NCI-H2081 (cell line): ENCODE measurements at places on chromosomes 2 and 18.

DNA sequence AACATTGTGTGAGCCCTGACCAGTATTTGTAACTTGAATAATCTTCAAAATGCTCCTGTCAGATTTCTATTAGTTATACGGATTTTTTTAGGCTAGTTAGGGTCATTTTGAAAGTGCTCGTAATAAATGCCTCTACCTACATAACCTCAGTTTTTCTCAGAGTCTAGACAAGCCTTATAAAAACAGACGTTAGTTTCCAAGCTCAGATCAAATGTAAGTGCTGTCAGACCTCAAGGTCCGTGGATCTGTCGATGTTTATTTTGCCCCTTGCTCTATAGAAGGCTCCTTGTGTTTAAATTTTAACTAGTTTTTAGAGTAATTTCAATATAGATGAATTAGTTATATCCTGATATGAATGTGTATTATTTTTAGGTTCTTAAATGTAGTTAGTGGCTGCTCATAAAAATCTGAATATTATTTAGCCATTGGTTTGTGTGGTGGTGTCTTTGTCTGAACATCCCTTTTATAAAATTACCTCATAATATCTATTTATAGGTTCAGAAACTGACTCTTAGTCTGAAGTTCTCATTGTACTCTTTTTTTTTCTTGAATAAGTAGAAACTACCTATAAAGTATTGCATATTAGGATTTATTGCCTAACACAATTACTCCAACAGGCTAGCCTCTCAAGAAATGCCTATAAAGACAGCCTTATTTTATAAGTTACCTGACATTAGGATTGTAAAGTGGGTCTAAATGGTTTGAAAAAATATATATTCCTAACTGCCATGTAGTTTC is 71.1 kb downstream of the MTA3 start:
- DNase-seq, result peak; percentile 13

GRCh38 chr18:10121786-10122515 is 208.1 kb downstream of the VAPA start:
- DNase-seq, result peak; percentile 71

- peak; percentile 36 for DNase-seq
These were observed 1.0 kb upstream of the PPP1CB start for GRCh38 chr2:28750316-28751251.

DNA sequence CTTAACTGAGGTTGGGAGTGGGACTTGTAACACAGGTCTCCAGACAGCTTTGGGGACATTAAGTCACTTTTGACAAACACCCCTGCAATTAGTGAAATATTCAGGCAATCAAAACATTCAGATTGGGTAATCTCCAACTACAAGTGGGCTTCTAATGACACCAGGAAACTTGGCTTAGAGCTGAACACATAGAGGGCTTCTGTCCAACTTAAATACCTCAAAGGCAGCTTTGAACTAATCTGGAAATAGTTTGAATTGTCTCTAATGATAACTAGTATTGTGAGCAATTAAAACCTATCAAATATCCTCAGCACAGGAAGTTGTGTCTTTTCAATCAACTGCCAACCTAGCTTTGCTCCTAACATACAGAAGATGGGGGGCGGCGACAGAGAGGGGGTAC is 5.1 kb upstream of the ASPRV1 start:
- no peak for DNase-seq

DNA sequence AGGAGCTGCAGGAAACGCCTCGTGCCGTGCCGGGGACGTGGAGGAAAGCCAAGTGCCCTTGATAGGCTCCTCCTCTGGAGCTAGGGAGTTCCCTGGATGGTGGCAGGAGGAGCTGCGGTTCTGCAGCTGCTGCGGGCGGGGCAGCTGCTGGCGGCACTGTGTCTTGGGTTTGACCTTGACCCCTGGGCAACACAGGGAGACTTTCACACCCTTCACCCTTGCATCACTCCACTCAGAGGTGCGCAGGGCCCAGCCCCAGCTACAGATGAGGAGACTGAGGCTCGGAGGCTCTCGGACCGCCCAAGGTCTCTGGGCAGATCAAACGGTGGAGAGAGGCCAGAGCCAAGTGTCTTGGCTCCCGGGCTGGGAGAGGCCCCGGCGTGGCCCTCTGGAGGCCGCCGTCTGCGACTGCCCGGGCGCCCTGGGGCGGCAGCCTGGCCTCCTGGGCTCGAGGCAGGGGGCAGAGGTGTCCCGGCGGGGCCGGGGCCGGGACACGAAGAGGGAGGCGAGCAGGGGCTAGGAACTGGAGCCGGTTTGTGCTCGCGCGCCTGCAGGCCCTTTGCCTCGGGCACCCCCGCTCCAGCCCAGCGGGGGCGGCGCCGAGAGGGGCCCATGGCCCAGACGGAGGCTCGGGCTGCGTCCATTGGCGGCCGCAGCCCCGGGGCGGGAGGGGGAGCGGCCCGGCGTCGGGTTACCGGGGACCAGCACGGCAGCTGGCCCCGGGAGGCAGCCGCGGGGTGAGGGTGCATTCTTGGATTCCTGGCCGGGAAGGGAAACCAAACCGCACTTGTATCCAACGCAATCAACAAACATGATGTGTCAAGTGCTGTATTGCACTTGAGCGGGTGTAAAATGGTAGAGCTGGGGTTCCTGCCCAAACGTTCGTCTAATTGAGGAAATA is 129.6 kb upstream of the SLC1A4 start:
- DNase-seq, result peak; percentile 87

GRCh38 chr18:67608615-67609273 is 92.2 kb upstream of the DSEL start:
- DNase-seq, result no peak

GRCh38 chr2:119241205-119241532 is 17.5 kb downstream of the STEAP3 start:
- no peak for DNase-seq

- DNase-seq, result no peak
These were observed 216.7 kb downstream of the GLI2 start for GRCh38 chr2:120952318-120952717.

GRCh38 chr2:52732849-52733395 is 1034.7 kb upstream of the CHAC2 start:
- DNase-seq, result no peak

DNA sequence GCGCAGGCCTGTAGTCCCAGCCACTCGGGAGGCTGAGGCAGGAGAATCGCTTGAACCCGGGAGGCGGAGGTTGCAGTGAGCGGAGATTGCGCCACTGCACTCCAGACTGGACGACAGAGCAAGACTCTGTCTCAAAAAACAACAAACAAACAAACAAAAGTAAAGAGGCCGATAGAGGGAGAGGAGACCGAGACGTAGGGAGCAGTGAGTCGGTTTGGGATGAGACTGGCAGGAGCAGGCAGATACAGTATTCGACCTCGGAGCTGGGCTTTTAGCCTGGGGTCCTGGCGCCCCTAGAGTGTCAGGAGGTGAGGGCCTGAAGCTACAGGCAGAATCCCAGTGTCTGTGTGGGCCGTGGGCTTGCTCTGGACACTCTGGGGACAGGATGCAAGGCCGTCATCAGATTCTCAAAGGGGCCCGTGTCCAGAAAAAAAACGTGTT is 51.2 kb downstream of the SLC4A1AP start:
- DNase-seq, result no peak

GRCh38 chr2:84989927-84990326 is 19.0 kb downstream of the KCMF1 start:
- DNase-seq, result no peak

GRCh38 chr18:3889121-3889520 is 439.1 kb downstream of the TGIF1 start:
- no peak for DNase-seq

DNA sequence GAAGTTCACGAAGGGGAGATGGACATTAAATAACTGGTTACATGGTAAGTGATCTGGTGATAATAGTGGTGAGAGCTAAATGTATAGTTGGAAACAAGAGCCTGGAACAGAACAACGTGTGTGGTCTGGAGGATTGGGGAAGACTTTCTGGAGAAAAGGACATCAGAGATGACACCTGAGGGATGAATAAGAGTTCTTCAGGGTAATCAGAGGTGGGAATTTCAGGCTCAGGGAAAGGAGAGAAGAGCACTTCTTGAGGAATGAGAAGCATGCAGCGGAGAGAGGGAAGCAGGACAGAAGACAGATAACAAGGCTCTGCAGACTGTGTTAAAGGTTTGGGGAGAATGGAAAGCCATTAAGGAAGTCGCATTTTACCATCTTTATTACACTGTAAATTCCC is 450.7 kb downstream of the TNS1 start:
- DNase-seq, result no peak

DNA sequence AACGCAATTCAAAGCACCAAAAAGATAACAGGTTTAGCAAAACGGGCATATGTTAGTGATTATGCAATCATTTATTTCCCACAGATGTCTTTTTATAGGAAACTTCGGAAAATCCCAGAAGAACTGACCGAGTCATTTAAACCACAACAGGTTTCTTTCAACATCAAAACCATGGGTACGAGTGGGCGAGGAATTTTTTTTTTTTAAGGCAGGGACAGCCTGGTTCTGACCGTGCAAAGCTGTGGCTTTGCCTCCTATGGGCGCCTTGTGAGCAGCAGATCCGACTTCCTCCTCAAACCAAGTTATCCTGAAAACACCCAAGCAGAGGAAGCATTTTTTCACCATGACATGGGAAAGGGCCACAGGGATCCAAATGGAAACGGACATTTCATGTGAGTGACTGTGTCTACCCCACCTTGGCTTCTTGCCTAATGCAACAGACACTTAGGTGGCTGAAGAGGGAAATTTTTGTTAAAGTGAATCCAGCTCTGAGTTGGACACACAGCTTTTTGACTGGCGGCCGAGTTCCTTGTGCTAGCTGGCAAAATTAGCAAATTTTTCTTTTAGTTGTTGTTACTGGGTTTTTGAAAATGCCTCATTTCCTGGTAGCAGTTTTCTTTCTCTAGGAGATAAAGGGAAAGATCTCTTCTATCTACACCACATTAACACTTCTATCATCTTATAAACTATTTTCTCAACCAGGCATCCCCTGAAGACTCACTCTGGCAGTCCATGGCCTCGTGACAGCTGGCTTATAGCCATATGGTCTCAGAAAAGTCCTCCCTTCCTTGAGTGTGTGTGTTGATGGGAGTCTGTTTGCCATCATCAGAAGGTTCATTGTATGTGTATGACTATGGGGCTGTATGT is 487.4 kb upstream of the ZEB2 start:
- DNase-seq, result no peak

DNA sequence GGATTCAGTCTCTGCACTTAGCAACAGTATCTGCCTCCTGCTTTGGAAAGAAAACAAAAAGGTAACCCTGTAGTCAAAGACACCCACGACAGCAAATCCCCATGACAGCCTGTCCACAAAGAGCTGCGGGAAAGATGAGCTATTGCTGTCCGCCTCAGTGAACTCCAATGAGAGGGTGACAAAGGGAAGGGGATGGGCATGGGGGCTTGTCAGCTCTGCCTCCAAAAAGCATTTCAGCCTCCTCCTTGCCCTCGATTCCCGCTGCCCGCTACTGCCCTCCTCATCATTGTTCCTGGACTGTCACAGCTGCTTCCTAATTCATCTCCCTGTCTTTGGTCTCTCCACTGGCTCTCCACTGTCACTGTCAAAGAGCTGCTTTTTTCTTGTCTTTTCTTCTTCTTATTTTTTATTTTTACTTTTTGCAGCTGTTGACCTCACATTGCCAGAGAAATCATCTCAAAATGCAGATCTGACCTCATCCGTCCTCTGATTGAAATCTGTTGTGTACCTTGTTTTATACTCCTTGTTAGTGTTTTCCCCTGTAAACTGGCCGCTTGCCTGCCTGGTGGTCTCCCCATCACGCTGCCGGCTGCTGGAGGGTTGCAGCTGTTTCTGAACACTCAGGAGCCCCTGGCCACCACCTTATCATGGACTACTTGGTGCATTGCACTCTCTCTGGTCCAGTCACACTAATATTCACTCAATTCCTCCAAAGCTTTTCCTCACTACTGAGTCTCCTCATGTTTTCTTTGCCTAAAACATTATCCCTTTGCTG is 7.9 kb upstream of the E2F6 start:
- DNase-seq, result no peak

DNA sequence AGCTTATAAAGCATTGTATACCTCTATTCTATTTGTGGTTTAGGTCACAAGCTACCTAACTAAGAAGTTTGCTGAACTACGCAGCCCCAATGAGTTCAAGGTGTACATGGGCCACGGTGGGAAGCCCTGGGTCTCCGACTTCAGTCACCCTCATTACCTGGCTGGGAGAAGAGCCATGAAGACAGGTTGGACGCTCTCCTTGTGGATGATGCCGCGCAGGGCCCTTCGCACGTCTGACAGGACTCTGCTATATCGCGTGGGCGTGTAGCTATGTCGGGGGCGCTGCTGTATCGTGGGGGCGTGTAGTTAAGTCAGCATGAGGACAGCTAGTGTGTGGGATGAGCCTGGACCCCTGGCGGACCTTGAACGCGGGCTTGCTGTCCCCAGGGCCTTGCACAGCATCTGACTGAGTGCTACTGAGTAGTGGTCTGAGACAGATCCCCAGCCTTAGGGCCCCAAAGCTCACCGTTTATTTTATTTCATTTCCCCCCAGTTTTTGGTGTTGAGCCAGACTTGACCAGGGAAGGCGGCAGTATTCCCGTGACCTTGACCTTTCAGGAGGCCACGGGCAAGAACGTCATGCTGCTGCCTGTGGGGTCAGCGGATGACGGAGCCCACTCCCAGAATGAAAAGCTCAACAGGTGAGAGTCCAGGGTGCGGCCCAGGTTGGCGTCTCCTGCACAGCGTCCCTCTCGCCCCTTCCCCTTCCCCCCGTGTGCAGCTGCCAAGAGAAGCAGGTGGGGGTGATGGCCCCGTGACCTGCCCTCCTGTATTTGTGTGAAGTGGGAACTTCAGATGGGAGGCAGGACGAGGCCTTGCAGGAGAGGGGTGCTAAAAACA is 15.6 kb upstream of the CNDP1 start:
- no peak for DNase-seq

DNA sequence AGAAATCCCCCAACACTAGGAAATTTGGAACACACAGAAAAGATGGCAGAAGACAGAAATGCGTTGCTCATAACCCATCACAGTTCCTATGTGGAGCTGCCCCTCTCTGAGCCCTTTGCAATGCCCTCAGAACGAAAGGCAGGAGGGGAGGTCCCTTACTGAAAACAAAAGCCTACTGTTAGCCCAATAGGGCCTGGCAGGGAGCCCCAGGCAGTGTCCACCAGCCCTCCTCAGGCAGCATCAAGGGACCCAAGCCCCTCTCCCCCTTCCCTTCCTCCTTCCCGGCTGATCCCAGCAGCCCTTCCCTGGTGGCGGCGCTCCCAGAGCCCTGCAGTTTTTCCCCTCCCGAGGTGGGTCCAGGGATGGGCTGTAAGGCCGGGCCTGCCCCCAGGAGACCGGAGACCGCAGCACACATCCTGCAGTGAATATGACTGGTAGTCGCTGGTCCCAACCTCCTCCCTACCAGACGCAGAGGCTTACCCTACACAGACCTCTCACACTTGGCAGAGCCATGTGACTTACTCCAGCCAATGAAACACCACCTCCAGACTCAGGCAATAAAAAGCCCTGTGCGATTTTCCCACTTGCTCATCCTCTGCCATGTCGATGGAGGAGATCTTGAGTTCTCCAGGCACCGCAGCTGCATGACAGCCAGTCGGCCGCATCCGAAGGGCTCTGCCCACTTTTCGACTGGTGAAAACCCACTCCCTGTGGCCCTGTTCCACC is 19.4 kb upstream of the DUSP2 start:
- no peak for DNase-seq

GRCh38 chr2:69918401-69918800 is 3.5 kb downstream of the MXD1 start:
- DNase-seq, result no peak

- DNase-seq, result no peak
These were observed 375.1 kb upstream of the ID2 start for GRCh38 chr2:8306530-8307351.

GRCh38 chr2:39923455-39923854 is 144.4 kb upstream of the THUMPD2 start:
- DNase-seq, result no peak
